Cerebellar nuclear complex (tissue), 1 donor: ENCODE measurements at places on chromosomes 1 and 21.

DNA sequence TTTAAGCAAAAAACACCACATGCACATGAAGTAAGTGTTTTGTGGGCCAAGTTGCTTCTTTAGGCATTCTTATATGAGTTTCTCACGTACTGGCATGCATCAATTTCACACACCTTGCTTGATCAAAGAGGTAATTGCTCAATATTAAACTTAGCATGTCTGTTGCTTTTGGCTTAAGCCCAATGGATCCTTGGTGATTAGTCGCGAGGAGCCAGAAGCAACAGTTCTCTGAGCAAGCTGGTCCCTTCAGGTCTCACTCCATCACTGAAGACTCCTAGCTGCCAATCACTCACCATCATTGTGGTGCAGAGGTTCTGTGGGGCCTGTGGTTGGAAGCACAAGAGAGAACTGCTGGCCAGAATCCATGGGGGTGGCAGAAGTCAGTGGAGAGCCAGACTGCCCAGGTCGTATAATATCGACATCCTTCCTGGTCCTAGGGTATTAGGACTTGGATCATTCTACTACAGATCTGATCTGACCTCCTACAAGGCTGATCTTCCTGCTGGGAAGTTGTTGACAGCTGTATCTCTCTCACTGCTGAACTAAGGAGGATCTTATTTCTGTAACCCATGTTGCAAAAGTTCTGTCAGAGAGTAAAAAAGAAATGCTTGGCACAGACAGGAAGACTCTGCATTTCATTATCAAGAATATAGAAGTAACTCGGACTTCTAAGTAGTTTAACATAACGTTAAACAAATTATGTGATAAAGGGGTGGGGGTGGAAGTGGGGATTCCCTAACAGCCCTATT is 140.5 kb downstream of the NTPCR start:
- no peak for DNase-seq

DNA sequence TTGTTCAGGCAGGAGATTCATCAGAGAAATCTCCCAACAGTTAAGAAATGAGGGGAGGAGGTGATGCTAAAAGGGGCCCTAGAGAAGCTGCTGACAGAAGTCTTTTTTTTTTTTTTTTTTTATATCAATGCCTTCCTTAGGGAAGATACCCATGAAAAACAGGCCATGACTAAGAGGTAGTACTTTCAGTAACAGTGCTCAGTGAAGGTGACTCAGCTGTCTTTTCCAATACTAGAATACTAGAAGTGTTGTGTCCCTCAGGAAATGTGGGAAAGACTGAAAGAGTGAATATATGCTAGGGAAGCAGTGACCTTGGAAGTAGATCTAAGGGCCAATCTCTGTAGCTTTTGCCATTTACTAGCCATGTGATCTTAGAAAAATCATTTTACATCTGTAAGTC is 52.4 kb upstream of the SLFNL1 start:
- DNase-seq = no peak

DNA sequence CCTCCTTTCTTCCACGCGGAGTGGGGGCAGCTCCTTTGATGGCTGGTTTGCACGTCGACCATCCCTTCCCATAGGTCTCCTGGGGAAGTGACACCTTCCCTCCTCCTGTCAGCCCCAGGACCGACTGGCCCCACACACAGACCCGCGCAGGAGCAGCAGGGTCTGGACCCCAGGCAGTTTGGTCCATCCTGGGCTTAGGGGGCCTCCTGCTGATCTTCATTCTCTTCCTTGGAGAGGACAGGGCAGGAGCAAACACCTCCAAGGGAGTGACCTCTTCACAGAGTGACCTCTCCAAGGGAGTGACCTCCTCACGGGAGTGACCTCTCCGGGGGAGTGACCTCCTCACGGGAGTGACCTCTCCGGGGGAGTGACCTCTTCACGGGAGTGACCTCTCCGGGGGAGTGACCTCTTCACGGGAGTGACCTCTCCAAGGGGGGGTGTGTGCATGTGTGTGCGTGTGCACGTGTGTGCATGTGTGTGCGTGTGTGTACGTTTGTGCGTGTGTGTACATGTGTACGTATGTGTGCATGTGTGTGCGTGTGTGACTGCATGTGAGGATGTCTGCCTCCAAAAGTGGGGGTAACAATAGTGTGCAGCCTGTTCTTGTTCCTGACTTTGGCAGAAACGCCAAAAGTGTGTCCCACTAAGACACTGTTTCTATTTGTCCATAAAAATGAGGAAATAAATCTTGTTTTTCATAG is 29.8 kb downstream of the COL6A1 start:
- no peak for DNase-seq

GRCh38 chr21:44845418-44846223 is 27.8 kb upstream of the SUMO3 start:
- no peak for DNase-seq

GRCh38 chr1:44808063-44808937 is at the start of gene BTBD19:
Gene BTBD19, plus strand, starts transcription at chr1:44808523. Its CDS starts 298 bp downstream, at chr1:44808821.
- no peak for DNase-seq

DNA sequence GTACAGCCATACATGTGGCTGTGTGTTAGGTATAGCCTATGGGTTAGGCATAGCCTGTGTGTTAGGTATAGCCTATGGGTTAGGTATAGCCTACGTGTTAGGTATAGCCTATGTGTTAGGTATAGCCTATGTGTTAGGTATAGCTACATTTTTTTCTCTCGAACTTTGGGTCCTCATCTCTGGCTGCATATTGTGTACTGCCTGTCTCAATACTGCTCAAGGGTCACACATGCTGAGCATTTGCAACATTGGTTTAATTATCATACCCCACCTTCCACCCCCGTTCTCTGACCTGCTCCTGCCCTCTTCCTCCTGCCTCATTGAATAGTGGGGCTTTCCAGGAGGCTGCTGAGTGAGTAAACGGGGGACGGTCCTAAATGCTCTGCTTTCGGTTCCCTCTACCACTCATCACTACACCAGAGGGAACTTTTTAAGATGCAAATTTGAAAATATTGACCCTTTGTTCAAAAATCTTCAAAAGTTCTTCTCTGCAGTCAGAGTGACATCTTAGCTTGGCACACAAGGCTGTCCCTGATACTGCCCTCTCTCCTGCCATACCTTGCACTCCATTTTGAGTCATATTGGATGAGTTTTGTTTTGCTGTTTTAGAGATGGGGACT is 17.8 kb downstream of the OR2B11 start:
- DNase-seq = no peak

DNA sequence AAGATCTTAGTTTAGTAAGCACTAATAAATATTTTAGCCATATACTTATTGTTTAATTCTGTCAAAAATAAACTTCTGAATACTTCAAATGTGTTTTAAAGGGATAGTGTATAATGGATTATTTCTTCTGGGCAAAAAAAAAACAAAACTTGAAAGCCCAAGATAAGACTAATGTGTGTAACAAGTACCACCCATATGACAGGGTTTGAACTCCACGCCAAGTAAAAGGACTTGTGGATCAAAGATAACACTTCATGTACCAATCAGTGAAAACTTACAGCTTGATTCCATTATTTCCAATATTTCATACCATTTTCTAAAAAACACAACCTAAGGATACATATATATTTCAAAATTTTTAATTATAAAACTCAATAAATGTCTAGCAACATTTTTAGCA is 59.5 kb downstream of the DENND1B start:
- no peak for DNase-seq

DNA sequence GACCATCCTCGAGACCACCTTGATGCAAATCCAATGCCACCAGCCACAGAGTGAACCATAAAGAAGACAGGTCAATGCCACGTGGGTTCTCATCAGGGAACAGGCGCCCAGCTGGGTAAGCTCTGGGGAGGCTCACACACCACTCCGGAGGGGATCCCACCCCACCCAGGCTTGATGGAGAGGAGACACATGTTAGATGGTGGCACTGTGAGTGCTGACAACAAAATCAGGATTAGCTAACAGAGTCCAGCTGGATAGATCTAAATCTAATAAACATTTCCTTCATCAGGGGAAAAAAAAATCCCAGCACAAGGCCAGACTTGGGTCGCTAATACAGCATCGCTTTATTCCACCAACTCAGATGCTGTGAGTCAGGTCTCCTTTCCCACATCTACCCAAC is 132.2 kb upstream of the TNR start:
- no peak for DNase-seq

- no peak for DNase-seq
These were observed 478.9 kb downstream of the DPYD start for GRCh38 chr1:97441966-97442365.
